DMS79 (cell line): ENCODE measurements at places on chromosomes 2 and 18.

DNA sequence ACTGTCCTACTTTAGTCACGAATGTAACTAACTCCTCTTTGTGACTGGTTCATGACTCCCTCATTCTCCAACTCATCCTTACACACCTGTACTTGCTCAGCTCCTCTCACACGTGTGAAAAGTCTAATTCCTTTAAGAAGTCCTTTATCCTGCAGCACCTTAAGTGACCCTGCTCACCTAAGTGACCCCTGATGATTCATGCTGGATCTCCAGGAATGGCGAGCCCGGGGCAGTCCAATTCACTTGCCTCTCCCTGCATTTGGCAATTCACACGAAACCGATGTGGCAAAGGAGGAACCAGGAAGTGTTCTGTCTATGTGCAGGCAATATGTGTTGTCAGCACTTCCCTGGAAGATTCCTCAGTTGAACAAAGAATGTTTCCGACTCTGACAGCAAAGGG is 189.8 kb upstream of the NABP1 start:
- no peak for DNase-seq

GRCh38 chr2:41735476-41735875 is 312.3 kb upstream of the PKDCC start:
- DNase-seq: no peak

DNA sequence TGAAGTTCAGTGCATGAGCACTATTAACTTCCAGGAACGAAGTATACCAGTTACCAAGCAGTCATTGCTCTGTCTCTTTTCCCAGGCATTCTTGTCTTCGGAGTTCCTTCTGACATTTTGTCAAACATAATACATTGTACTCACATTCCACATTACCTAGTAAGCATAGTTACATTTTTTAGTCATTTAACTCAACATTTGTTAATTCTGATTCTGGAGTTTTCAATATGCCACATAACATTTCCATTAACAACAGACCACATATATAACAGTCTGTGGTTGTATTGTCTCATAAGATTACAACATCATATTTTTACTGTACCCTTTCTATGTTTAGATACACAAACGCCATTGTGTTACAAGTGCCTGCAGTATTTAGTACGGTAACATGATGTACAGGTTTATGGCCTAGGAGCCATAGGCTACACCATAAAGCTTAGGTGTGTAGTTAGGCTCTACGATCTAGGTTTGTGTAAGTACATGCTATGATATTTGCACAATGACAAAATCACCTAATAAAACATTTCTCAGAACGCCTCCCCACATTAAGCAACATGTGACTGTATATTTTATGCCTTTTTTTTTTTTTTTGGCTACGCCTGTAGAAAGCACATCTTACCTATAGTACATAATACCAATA is 187.1 kb downstream of the DYM start:
- no peak for DNase-seq

- no peak for DNase-seq
Observed at GRCh38 chr18:78006006-78006773, 756.5 kb downstream of the GALR1 start.

GRCh38 chr2:230416061-230416721 is at the start of gene SP100:
Gene SP100 (plus strand): TSS chr2:230416201. CDS start chr2:230416297, 96 bp downstream.
- no peak for DNase-seq

- DNase-seq: no peak
Observed at GRCh38 chr2:219056896-219057708, 3.6 kb downstream of the IHH start.

DNA sequence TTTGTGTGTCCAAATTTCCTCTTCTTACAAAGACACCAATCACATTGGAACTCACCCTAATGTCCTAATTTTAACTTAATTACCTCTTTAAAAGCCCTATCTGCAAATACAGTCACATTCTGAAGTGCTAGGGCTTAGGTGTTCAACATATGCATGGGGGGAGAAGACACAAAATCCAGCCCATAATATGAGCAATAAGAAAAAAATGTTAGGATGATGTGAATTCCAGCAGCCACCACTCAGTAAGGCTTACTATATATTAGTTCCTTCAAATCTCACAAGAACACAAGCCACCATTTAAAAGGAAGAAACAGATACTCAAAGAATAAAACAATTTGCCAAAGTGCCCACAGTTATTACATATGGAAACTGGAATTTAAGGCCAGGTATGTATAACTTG is 285.7 kb downstream of the EPHA4 start:
- no peak for DNase-seq

DNA sequence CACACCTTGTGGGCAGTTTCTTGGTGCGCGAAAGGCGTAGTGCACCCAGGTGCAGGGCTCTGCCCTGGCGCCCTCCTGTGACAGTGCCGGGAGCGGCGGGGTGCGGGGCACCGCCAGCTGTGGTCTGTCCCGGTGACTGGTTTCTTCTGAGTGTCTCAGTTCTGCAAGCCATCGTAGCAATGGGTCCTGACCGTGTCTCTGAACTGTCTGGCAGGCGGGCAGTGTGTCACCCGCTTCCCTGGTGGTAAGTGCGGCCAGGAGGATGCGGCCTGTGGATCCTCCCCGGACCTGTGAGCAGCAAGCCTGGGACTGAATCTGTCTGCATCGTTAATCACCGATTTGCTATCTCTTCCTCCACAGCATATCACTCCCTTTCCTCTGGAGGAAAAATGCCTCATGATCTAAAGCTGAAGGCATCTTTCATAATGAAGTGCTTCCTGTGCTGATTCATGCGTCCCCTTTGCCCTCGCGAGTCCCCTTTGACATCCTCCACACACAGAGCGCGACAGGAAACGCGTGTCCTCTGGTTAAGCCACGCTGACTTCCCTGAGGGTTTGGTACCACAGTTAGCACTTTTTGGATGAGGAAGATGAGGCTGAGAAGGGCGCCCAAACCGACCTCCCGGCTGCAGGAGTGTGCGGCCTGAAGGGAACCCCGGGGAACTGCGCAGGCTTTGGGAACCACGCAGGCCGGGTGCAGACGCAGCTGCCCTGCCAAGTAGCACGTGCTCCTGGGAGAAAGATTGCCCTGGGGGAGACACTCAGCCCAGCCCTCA is 416.0 kb upstream of the HS6ST1 start:
- no peak for DNase-seq

DNA sequence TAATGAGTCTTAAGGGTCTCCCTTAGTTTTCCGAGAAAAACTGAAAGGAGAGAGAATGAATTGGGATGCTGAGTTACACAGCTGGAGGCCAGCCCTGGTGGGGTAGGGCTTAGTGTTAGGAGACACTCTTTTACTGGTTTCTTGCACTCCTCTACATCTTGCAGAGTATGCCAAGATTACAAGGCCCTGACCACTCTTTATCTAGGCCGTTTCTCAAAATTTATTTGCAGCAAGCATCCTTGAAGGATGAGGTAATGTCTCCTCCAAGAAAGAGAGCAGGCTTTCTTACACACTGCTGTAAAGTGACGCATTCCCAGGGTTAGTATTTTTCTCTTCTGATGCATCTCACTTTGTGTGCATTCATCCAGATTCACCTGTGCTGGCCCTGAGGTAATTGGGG is 166.2 kb downstream of the TDRD15 start:
- DNase-seq: no peak
